Stimulated activated CD4-positive, alpha-beta T cell treated with anti-CD3 and anti-CD28 coated beads, Interleukin-15, amount 100 ng/mL, for 1 hour (primary cell): ENCODE measurements at places on chromosomes 1 and 21.

DNA sequence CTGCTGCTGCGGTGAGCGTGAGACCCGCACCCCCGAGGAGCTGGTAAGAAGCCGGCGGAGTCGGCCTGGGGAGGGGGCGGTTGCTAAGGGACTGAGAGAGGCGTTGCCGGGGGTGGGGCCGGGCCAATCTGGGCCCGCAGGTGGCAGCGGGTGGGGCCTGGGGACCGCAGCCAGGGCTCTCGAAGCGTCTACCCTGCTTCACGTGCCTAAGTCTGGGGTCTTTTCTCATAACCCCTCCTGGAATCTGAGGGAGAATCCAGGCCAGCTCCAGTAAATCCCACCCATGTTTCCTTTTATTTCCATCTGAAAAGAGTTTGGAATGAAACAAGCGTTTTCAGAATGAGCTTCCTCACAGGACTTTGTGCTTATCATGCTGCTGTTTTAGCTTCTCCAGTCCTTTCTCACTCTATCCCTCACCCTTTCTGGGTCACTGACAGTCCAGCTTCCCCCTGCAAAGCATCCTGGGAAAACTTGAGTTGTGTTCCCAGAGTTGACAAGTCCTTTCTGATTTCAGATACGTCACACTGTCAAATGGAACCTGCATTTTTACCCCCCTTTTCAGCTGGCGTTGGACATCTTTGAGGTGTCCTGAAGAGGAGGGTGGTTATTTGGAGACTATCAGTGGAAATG lies 431 bp downstream of the CLCN6 start:
- DNase-seq, result no peak

- DNase-seq, result no peak
Observed at GRCh38 chr1:42877380-42877779, 31.0 kb downstream of the ZNF691 start.

DNA sequence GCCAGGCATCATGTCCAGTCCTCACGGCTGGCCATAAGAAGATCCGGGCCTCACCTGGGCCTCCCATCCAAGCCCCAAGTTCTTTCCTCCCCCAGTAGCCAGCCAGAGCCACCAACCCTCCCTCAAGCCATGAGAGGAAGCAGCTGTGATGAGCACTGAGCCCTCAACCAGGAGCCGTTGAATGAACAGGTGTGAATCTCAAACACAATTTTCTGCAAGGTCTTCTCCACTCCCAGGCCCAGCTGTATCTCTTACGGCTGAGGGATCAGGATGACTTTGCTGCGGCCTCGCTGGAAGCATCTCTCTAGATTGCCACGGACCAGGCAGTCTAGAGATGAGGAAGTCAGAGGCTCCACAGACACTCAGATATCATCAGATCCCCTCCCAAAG lies 9.8 kb upstream of the CLDN14 start:
- DNase-seq, result no peak

DNA sequence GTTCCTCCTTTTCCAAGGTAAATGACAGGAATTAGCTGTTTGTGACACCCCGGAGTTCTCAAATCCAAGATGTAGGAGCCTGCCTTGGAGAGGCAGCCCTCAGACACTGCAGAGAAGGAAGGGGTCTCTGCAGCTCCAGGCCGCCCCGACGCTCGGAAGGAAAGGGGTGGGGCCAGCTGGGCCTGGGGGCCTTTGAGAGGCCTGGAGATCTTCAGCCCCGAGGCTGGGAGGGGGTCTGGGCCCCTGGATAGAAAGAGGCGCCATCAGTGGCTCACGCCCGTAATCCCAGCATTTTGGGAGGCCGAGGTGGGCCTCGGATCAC lies 1.1 kb upstream of the TNFRSF18 start:
- no peak for DNase-seq

DNA sequence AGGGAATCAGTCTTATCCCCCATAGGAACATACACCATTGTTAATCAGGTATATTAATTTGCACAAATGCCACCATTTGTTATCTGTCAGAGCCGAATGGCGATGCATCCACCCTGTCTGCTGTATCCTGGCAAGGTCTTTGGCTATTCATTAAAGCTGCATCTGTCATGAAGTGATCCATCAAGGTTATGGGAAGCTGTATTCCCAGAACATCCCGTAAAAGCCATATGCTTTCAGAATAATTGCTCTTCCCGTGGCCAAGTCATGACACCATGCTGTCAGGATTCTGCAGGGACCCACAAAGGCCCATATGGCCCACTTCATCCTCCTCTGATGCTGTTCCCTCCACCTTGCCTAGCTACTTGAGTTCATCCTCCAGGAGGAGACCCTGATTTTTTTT lies 103.9 kb downstream of the RAVER2 start:
- no peak for DNase-seq

DNA sequence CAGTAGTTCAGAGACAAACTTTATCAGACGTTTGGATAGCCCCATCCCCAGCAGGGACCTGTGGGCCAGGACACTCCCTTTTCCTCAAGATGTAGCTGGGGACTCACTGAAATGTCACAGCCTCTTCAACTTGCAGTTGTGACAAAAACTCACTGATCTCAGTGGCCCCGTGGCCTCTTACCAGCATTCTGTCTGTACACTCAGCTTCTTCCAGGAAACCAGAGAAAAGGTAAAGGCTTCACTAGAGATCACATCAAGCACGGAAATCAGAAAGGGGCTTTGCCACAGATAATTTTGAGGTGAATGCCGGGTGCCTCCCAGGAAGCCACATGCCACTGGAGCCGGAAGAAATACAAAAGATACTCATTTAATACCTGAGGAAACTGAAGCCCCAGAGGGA lies 122.2 kb downstream of the CCDC185 start:
- DNase-seq, result no peak

DNA sequence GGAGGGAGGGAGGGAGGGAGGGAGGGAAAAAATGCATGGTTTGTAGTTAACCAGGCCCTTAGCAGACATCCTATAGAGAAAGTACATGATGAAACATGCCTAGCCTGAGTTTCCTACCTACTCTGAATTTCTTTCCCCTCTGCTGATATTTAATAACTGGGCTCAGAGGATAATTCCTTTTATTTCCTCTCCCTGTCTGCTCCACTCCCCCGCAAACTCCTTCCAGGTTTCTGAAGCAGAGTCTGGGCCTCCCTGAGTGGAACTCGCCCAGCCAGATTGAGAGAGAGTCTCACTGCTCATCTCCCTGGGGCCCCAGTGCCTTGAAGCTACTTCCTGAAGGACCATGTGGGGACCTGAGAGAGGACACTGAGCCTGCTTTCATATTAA lies 111.9 kb upstream of the SLC44A3 start:
- DNase-seq, result no peak

DNA sequence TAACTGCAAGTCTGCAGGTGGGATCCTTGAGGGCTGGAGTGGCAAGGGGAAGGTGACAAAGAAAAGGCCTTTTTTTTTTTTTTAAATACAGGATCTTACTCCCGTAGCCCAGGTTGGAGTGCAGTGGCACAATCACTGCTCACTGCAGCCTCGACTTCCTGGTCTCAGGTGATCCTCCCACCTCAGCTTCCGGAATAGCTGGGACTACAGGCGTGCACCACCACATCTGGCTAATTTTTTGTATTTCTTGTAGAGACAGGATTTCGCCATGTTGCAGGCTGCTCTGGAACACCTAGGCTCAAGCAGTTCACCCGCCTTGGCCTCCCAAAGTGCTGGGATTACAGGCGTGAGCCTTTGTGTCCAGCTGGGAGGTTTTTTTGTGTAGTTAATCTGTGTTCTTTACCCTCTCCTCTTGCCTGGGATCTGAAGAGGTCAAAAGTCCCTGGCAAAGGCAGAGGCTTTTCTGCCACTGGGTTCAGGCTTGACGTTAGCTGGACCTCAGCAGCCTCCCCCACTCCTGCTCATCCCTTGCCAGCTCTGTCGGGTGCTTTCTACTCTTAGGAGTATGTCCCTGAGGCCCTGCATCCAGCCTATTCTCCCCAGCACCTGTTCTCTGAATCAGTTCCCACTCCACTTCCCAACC lies 5.2 kb downstream of the IL6R start:
- no peak for DNase-seq

GRCh38 chr1:7743346-7743745 lies 27.8 kb upstream of the VAMP3 start:
- no peak for DNase-seq

GRCh38 chr1:9355503-9355902 lies 62.8 kb downstream of the SPSB1 start:
- no peak for DNase-seq

DNA sequence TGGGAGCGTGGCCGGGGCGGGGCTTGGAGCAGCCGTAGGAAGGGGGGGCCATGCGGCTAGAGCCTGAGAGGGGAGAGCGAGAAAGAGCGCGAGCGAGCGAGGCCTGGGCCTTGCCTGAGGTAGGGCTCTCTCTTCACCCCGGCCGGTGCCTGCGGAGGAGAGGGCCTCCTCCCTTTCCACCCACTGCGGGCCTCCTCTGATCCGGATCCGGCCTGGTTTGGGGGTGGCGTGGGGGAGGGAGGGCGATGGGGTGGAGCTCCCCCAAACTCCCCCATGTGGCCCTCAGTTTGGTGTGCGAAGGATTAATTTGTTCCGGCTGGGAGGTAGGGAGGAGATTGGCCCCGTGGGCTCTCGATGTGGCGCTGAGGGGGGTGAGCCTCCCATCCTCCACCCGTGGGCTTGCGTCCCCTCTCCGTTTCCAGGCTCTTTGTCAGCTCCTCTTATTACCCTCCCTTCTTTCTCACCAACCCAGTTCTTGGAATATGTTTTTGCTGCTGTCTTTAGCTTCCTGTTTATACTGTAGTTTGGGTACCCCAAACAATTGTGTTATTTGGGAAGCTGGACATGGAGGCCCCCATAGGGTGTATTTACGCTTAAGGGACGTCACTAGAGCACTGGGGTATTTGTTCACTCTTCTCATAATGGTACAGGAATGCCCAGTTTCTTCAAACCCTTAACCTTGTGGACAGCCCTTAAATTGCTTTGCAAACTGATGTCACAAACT lies 685 bp downstream of the UBAP2L start:
- DNase-seq, result peak; percentile 45

- peak; percentile 34 for DNase-seq
Observed at GRCh38 chr1:110780600-110781484, 92.1 kb upstream of the CD53 start.

DNA sequence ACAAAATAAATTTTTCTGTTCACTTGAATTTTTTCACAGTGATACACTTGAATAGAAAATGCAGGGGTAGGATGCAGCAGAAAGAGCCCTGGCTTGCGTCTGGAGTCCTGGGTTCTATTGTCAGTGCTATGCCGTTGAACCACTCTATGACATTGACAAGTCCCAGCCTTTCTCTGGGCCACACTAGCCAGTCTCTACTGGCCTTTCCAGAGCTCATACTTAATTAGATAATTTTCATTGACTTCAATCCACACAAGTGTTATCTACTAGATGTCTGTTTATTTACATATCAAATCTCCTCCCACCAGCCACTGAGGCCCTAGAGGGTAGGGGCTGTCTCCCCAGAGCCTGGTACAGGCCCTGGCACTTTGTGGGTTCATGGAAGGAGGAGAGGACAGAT lies 15.5 kb upstream of the CELA3B start:
- no peak for DNase-seq

- DNase-seq, result no peak
Observed at GRCh38 chr1:113868387-113869083, 3.0 kb downstream of the PTPN22 start.

GRCh38 chr1:25819491-25820246 lies at the start of gene MTFR1L:
Gene MTFR1L (plus strand): TSS chr1:25819954. CDS start chr1:25823105, 3,151 bp downstream.
- peak; percentile 91 for DNase-seq

- DNase-seq, result no peak
Observed at GRCh38 chr1:176826265-176826664, 338.2 kb downstream of the ASTN1 start.
